ENCODE measurements at places on chromosomes 3 and 15.

DNA sequence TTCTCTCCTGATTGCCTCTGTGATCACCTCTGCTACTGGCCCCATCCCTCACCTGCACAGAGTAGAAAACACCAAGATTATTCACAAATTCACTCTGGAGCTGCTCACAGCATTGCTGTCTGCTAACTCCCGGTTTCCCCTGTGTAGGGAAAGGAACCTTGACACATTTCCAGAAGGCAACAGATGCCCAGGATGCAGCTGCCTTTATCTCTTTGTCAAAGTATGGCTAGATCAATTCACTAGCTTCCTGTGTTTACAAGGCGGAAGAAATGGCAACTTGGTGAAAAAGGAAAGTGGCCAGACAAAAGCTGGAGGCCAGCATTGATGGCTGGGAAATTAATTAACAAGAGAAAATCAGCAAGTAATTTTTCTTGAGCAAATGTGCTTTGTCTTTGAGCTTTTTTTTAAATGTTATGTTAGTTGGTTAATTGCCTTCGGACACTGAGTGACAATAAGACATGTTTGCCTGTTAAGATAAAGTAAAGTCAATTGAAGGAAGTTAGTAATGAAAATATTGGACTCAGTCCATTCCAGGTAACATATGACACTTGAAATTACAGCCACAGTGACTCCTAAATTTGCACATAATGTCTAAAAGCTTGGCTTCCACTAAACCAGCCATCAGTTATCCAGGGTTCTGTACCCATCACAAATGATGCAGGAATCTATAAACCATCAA lies 394.6 kb upstream of the IL12A start:
- no peak for DNase-seq

- DNase-seq: no peak
Observed at GRCh38 chr3:82217571-82217970, 456.1 kb upstream of the GBE1 start.

DNA sequence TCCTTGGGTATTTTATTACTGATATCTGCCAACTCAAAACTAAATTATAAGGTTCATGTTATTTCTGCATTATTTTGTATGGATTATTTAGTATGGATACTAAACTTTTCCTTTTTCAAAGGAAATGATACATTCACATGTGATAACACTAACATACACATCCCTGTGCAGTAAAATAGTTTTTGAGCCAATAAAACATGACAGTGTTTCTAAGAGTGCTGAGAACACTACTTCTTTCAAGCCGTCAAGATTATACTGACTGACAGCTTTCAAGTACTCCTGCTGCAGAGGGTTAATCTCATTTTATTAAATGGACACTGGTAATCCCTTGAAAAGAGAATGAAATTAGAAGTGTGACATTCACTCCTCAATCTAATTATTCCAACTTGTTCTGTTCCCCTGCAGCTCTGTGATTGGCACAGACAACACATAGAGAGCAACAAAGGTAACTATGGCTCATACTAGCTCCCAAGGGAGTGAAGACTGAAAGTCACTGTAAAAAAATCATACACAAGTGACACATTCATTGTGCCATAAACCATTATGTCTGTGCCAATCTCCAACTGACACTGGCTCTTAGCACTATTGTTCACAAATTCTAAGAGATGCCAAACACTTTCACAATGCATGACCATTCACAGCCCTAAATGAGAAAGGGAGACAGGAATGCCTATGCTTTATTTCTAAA lies 468.6 kb downstream of the SHQ1 start:
- DNase-seq: peak; percentile 12

GRCh38 chr3:26345613-26346012 lies 277.0 kb upstream of the LRRC3B start:
- no peak for DNase-seq

DNA sequence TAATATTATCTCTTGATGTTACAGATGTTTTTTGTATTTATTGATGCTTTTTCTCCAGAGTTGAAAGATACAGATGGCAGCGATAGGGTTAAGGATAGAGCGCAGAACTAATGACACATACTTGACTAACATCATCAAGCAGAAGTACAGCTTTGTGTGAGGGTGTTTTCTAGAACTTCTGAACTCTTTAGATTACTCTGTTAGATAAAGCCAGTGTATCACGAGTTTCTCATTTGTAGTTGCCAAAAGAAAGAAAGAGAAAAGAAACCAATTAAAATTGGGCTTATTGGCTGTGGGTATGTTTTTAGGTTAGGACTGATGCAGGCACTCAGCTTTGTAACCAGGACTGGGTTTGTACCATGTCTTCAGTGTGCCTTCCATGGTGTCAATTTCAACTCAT lies 6.6 kb upstream of the GPR171 start:
- no peak for DNase-seq
